Aorta (tissue), 5 donors: ENCODE measurements at places on chromosomes 2 and 18. TPM values are rescaled to one million over a fixed set of nuclear protein-coding genes. Genes with fewer than 3 reads are reported as not detected.

PLB1 gene
- polyA plus RNA-seq: 5.3 TPM

TEKT4 gene
- not detected for polyA plus RNA-seq

DNA sequence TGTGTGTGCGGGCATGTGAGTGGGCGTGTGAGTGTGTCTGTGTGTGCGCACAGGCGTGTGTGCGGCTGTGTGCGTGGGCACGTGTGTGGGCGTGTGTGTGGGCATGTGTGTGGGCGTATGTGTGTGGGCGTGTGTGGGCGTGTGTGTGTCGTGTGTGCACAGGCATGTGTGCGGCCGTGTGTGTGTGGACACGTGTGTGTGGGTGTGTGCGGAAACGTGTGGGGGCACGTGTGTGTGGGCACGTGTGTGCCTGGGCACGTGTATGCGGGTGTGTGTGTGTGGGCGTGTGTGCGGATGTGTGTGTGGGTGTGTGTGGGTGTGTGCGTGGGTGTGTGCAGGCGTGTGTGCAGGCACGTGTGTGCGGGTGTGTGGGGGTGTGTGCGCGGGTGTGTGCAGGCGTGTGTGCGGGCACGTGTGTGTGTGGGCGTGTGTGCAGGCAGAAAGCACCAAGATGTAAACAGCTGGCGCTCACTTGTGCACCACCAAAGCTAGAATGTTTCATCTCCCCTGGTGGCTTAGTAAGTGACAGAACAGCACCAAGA, 31.2 kb upstream of the ALKAL2 start:
- DNase-seq: no peak

CXCR1 gene
- 0.63 TPM for polyA plus RNA-seq

DNA sequence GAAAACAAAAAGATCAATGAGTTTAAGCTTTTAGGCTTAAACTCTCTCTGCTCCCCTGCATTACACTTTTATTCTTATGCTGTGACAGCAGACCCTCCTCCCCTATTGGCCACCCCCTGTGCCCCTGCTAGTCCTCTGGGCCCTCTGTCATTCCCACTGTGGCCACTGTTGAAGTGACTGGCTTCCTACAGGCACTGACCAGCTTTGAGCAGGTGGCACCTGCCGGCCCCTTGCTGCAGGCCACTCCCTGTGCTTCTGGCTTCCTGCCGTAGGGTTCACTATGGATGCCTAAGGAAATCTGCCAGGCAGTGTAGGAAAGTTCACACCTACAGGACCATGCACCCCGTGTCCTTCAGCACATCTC, 156.5 kb upstream of the L3MBTL4 start:
- no peak for DNase-seq

FLACC1 gene
- 0.75 TPM for polyA plus RNA-seq

GRCh38 chr2:235506291-235506996, 12.6 kb downstream of the AGAP1 start:
- DNase-seq: peak; percentile 50

DNA sequence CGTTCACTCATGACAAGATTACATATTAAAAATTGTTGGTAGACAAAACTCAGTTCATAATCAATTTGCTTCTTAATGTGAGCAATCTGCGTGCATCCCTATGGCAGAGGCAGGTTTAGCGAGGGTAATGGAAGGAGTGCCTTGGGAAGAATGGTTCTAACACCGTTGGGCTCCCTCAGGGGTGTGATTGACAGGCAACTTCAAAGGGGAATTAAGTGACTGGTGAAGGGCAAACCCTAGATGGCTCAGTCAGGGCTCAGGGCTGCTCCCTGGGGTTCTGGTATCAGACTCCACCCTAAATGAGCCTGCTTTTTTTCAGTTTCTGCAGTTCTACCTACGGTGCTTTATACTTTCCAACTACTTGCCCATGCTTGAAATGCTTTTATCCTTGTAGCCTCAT, 419.5 kb upstream of the CELF4 start:
- DNase-seq: no peak

TMEM178A gene
- 4.4 TPM for polyA plus RNA-seq

TGFBRAP1 gene
- 7.1 TPM for polyA plus RNA-seq

- DNase-seq: no peak
These were observed 251.7 kb upstream of the SIX2 start for GRCh38 chr2:45260946-45261345.

DNA sequence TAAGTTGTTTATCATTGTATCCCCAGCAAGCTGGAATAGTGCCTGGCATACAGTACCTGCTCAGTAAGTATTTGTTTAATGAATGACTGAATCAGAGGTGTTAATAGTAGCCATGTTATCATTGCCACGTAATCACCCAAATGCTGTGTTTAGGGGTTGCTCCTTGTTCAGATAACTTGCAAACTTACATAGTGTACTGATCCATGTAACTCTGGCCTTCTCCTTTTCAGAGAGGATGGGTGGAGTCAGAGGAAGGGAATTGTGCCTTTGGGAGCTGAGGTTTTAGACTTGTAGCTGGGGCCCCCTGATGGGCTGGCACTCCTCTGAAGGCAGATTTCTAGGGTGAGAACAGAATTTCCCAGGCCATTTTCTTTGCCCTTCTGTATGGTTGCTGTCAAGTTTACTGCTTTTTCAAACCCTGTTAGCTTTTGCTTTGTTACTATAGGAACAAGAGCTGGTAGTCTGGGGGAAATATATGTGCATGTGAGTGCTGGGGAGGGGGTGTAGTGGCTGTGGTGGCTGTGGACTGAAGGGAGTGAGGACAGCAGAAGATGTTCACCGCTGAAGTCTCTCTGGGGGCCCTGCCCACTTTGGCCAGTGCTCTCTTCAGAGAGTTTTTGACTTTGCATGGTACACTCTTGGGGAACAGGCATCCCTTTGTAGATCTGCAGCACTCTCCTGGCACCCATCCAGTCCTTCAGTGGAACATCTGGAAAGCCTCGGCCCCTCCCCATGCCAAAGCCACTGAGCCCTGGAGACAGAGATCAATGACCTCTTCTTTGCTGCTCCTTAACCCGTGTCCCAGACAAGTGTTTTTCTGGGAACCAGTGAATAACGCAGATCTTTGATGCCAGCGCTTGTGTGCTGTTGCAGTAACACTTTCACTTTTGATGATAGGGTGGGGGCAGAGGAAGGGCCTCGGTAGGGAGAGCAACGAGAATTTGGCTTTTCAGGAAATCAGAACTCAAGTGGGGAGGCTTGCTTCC, 209.0 kb downstream of the PRKCE start:
- no peak for DNase-seq

DNA sequence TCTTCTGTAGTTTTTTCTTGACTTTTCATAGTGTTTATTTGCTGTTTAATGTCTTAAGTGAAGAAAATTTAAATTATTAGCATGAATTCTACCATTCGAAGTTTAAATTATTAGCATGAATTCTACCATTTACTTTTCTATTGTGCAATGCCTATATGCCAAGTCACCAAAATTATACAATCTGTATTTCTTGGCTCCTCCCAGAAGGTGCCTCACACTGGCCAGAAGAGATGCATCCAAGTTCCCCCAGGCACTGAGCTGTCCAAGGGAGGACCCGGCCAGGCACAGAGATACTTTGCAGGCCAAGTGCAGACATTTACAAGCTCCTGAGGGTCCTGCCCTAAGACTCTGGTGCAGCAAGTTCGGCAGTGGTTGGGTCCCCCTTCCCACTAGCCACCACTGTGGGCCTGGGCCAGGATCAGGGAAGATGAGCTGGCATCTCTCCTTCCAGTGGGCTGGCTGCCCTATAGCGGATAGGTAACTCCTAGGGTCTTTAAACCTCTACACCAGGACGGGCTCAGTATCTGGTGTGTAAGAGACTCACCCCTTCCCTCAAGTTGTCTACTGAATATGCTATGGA, 31.3 kb downstream of the TMEM247 start:
- DNase-seq: no peak

DNA sequence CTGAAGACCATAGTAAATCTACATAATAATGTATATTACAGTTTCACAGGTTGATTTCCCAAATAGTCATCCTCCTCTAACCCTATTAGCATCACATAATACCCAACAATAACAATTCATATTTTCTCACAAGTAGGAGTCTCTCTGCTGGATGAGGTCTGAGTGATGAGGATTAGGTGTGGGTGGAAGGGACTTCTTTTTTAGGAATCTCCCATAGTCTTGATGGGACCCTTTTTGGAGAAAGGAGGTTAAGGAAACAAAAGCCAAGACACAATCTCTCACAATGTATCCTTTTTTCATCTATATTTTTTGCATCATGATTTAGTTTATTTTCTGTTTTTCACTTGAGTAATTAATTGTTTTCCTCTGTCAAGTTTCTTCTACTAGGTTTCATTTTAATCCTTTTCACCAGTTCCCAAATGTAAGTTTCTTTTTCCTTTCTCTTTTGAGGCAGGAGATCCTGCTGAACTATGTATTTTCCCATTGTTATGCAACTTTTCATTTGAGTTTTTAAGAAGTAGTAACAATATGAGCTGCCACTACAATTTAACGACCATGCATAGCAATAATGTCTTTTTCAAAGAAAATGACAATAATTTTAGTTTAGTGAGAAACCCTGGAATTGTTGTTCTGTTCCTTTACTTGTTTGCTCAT, 2.5 kb upstream of the IFIH1 start:
- no peak for DNase-seq

TRAK2 gene
- 128 TPM for polyA plus RNA-seq

GALNT3 gene
- polyA plus RNA-seq: 3.4 TPM

DNA sequence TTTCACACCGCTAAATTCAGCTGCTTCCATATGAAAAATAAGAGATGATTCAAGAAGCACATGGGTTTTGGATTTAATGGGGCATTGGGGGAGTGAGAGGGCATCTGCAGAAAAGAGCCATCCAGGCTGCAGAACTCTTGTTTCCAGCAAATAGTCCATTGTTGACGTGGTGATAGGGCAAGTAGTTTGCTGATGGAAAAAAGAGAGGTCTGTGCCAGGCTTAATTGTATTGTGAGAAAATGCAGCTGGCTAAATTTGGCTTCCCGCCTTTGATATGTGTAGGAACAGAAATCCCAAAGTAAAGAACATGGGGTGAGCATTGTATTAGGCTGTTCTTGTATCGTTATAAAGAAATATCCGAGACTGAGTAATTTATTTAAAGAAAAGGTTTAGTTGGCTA, 199.5 kb downstream of the SETBP1 start:
- no peak for DNase-seq

ZCCHC2 gene
- polyA plus RNA-seq: 6.9 TPM

GPR45 gene
- 0.31 TPM for polyA plus RNA-seq

DNA sequence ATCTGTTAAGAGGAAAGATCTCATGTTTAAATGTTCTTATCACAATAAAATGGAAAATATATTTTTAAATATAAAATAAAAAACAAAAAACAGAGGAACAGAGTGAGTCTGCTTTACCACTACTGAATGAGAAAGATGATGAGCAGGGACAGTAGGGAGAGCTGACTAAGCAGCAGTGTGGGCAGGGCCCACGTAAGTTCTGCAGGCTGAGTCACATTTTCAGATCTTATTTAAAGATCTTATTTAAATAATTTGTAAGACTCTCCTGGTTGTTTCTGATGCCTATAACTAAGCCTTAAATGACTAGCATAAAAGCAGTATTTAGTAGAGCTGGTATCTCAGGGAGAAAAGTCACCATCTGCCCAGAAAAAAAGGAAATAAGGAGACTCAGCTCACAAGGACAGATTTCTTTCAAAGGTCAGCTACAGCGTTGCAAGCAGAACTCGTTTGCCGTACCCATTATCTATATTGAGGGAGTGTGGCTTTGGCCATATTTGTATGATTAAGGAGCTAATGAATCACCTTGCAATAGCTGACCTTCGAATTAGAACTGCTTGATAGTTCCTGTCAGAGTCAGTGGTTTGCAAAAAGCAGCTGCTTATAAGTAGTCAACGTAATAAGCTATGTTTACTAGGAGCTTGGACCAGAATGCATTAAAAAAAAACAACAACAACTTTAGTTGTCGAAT, 322.1 kb upstream of the CHAC2 start:
- no peak for DNase-seq

ACTG2 gene
- 301 TPM for polyA plus RNA-seq

DNA sequence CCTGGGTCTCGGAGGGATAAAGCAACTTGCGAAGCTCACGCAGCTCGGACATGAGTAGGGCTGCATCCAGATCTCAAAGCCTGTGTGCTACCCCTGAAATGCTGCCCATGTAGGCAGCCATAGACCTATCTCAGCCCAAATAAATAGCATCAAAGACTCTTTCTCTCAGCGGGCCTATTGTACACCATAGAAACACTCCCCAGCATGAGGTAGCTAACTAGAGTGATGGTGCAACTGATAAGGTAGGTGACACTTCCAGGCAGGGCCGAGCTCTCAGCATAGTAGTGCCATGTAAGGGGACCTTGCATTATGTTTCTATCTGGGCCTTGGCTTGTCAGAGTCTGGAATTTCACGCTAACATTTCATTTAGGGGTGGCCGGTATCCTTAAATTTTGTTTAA, 52.4 kb downstream of the RABL2A start:
- no peak for DNase-seq

STRN gene
- 6.1 TPM for polyA plus RNA-seq

- DNase-seq: no peak
These were observed 5.4 kb downstream of the SOX11 start for GRCh38 chr2:5697562-5697961.

GRCh38 chr2:65061146-65061909, 5.1 kb downstream of the CEP68 start:
- no peak for DNase-seq
